Fibroblast of skin of right biceps (primary cell): ENCODE measurements at places on chromosomes 7 and 10.
A peak's percentile ranks its signal among the peaks of the same experiment; 100 is the strongest.

DNA sequence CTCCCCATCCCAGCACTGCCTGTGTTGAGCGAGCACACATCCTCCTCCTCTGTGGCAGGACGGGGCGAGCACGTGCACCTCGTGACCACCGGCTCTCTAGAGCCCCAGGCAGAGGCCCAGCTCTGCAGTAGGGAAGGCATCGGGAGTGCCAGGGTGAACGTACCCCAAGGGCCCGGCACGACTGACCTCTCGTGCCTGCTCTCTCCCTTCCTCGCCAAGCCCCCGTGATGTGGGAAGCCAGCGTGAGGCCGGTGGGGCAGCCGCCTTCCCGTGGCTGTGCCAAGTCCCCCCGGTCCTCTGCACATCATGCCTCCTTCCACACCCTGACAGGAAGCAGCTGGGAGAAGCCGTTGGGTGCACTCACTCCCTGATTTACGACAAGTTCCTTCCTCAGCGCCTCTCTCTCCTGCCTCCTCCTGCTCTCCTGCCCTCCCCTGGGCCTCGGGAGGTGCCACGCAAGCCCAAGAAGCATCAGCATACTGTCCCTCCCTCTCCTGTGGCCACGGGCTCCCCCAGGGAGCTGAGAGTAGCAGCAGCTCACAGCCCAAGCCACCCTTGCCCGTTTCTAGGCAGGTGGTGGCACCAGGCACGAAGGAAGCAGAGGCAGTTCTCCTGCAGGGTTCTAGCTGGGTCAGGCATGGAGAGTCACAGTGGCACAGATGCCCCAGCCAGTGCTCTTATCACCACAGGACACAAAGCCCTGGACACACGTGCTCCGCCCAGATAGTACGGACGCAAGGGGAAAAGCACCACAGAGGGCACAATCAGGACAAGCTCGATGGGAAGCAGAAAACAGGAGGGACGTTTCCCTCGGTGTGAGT is 47.0 kb downstream of the AMZ1 start:
- DNase-seq: no peak

- no peak for DNase-seq
Observed at GRCh38 chr7:129160161-129160905, 15.8 kb downstream of the TSPAN33 start.

DNA sequence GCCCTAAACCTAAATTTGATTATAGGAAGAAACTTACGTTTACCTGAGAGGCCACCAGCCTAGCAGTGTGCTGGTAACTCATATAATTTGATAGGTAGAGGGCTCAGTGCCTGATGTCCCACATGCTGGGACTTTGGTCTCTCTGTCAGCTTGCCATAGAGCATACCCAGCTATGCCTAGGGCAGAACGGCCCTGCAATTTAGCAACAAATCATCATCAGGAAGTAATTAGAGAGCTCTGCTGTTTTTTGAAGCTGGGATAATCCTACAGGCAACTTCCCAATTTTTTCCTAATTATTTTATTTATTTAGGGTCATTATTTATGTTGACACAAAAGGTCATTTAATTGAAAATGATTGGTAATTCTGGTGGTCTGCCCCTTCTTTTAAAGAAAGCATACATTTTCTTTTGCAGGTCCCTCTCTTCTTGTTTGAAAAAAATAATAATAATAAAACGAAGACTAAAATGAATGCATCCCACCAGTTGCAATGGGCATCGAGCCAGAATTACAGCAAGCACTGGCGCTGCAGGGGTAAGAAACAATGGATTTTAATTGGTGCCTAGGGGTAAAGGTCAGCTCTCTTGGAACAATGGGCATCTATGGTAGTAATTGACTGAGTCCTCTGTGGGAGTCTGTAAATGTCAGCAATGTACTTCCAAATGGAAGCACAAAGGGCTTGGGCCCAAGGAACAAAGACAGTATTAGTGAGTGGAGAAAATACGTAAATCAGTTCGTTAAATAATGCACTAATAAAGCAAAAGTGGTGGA is 348.0 kb downstream of the SORCS1 start:
- no peak for DNase-seq

DNA sequence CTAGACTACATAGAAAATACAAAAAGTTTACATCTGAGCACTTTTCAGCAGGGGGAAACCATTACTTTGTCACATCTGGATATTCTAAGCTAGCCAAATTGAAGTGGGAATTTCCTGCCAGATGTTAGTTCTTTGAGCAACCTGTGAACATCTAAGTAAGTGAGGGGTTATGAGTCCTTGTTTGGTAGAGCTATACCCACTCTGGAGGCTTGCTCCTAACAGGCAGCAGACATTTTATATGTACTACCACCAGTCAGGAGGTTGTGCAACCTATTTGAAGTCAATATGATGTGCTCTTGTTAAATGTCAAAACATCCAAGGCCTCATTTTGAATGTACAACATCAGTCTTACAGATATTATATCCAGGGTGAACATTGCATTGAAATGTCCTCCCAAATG is 143.3 kb upstream of the KAT6B start:
- no peak for DNase-seq

- no peak for DNase-seq
Observed at GRCh38 chr10:44733501-44734488, 177.3 kb upstream of the TMEM72 start.

DNA sequence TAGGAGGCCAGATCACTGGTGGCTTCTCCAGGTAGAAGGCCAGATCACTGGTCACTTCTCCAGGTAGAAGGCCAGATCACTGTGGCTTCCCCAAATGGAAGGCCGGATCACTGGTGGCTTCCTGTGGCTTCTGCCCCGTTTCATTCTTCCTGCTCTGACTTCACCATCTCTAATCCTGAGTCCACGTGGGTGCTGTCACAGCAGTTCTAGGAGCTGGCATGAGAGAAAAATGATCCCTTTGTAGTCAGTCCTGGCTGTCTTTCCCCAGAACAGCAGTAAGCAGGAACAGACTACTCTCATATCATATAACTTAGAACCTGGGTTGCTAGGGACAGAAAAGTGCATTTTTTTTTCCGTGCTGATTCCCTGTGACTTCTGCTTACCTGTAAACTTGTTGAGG is 90.9 kb downstream of the ACTR3B start:
- no peak for DNase-seq

- DNase-seq: no peak
Observed at GRCh38 chr10:44713307-44713706, 197.8 kb upstream of the TMEM72 start.

DNA sequence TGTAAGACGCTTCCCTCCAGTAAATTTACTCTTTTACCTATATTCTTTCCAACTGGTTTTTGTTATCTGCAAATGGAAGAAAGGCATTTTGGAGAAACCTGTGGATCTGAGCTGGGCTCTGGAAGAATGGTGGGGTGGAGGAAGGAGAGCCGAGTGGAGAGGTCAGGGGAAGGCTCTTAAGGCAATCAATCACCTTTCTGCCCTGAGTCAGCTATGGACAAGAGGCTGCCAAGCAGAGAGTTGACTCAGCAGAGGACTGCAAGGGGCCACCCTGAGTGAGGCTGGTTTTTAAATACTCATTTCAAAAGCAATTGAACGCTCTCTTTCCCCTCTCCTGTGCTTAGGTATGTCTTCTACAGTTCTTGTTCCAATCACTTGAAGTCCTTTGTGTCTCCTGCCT is 81.8 kb downstream of the SPAG6 start:
- peak; percentile 65 for DNase-seq

DNA sequence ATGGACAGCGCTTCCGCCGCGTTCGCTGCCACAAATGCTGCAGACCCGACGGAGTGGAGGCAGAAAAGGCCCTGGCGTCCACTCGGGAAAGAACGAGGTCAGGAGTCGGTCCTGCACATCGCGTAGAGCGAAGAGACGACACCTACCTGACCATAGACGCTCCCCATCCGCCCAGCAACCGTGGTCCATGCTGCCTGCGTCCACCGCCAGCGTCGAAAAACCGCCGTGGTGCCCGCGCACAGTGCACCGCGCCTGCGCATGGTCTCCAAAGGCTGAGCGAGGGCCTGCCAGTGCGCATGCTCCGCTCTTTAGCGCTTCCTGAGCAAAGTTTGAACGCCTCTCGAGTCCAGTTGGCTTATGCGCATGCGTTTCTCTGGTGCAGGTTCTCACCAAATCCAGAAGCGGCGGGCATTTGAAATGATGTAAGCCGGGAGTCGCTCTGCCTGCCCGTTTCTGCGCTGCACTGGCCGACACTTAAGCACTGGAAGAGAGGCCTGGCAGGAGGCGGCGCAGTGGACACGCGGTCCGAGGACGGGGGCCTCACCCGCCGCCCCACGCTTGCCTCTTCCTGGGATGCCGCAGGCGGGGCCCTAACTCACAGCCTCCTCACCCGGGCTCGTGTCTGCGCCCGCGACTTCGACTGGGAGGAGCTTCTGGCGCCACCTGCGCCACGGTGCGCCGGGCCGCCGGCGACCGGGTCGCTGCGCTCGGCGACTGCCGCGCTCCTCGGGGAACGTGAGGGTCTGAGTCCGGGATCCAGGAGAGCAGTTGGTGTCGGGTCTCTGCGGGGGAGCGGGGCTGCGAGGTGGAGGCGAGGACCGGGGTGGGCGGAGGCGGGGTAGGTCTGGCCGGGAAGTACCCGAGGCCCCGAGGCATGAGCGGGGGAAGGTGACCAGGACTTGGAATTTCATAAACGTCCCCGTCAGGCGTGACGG is at the start of gene FAM24B:
FAM24B (minus strand) TSS at position 243 of the 935 bp plus-strand sequence. CDS start 29,066 bp downstream, outside the sequence.
- peak; percentile 98 for DNase-seq

GRCh38 chr7:37212556-37212955 is 236.1 kb downstream of the ELMO1 start:
- no peak for DNase-seq

GRCh38 chr10:110496553-110497437 is 912 bp upstream of the DUSP5 start:
- DNase-seq: no peak

- DNase-seq: no peak
Observed at GRCh38 chr7:71638108-71638507, 506.2 kb downstream of the GALNT17 start.

- no peak for DNase-seq
Observed at GRCh38 chr7:103729026-103729425, 260.4 kb downstream of the RELN start.

DNA sequence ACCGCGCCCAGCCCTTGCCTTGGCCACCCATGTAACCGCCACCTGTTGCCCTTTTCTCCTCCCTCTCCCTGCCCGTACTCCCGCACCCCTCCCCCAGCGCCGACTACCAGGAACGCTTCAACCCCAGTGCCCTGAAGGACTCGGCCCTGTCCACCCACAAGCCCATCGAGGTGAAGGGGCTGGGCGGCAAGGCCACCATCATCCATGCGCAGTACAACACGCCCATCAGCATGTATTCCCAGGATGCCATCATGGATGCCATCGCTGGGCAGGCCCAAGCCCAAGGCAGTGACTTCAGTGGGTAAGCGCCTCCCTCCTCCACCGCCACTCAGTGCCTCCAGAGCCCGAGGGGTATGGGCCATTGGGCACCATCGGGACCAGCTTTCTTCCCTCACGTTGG is 18.7 kb downstream of the LDB3 start:
- no peak for DNase-seq

- DNase-seq: no peak
Observed at GRCh38 chr7:151243045-151243349, 5.5 kb downstream of the SMARCD3 start.

- no peak for DNase-seq
Observed at GRCh38 chr7:137583172-137583571, 239.6 kb upstream of the PTN start.
